ENCODE measurements at places on chromosomes 4 and X.

GRCh38 chr4:183407635-183408464 is 36.6 kb upstream of the CDKN2AIP start:
- no peak for DNase-seq

DNA sequence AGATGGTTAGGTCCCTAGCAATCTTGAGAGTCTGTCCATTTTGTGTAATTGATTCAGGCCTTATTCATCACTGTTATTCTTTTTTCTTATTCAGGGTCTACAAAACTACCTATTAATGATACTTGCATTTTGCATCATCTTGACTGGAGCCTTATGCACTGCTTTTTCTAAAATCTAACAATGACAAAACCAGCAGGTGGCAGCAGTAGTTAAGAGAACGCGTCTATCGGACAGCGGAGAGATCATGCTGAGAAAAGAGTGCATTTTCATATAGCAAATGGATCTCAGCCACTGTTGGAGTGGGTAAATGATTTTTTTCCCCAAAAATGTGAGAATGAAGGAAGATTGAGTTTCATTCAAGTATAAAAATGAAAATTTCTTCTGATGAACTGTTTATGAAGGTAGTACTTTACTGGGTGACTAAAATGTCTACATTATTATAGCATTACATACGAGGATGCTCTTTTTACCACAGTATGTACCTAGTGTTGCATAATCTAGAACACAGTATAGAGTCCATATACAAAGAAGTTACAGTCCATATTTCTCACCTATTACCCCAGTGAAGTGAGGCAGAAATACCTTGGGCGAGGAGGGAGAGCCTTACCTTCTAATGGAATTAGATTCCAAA is 43.2 kb downstream of the TMEM144 start:
- DNase-seq, result peak; percentile 27

DNA sequence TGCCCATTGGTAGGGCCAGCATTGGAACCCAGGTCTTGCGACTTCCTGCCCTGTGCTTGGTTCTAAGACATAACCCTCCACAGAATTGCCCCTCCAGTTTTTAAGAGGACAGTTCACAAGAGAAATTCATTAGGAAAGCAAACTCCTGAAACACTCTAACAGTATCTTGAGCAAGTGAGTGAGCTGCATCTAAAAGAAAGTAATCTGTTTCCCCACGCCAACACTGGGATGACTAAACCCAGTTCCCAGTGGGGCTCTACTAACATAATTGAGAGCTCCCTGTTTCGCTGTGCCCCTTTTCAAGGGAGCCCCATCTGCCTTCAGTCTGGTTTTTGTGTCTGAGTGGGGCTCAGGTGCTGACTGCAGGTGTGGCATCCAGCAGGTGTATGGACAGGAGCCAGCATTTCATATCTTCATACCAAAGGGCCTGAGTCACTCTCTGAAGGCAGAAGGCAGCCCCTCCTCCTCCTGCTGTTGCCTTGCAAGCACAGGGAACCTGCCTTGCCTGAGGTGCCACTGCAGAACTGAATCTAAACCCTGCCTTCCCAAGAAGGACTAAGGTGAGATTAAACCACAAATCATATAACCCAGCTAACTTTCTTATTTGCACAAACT is 8.0 kb downstream of the AMOT start:
- DNase-seq, result no peak

DNA sequence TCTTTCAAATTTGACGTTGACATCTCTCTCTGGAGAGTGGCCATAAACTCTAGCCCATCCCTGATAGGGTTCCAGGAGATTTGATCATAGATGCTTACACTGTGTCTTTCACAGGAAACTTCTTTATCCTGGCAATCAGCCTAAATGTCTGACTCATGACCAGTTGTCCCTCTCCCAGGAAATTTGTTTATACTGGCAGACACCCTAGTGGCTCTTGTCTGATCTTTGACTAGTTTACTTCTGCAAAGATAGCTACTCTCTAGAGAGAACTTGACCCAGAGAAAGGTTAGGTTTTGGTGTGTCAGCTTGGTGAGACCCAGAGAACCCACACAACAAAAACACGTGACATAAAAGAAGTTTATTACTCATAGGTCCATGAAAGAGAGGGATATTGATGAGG is 509.8 kb downstream of the CENPC start:
- no peak for DNase-seq

GRCh38 chrX:150616179-150616862 is 47.9 kb downstream of the MTM1 start:
- DNase-seq, result no peak

DNA sequence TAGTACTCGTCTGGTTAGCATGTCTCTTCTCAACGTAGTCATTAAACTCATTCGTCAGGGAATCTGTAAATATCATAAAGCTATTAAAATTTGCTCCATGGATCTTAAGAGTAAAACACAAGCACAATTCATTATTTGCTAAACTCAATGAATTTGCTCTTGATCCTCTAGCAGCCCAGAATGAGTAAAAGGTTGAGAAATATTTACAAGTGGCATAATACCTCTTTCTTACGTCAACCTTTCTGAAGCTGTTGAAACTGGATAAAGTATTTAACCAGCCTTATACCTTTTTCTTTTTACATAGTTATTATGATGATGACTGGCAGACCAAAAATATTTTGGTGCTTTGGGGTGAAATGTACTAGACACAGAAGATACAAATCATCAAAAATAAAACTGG is 66.9 kb downstream of the LUZP4 start:
- no peak for DNase-seq

DNA sequence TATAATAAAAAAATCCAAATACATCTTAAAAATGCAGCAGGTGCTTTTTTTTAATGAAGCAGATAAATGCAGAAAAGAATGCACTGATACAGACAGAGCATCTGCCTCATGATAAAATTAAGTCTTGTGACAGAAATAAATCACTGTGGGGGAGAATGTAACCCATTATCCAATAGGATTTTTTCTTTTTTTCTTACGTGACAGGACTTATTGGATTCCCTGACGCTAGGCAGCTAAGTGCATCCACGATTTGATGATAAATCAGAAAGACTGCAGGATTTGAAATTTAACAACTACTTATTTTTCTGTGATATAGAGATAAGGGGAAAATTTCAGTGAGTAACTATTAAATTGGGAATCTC is 110.6 kb upstream of the PPARGC1A start:
- DNase-seq, result no peak

GRCh38 chrX:11040996-11041395 is 70.1 kb upstream of the HCCS start:
- no peak for DNase-seq

GRCh38 chr4:105944540-105944939 is 49.3 kb downstream of the NPNT start:
- DNase-seq, result peak; percentile 29

GRCh38 chr4:113474017-113474416 is 287.5 kb downstream of the CAMK2D start:
- no peak for DNase-seq

- no peak for DNase-seq
Measured at GRCh38 chr4:8332891-8333331, 63.4 kb downstream of the HTRA3 start.

DNA sequence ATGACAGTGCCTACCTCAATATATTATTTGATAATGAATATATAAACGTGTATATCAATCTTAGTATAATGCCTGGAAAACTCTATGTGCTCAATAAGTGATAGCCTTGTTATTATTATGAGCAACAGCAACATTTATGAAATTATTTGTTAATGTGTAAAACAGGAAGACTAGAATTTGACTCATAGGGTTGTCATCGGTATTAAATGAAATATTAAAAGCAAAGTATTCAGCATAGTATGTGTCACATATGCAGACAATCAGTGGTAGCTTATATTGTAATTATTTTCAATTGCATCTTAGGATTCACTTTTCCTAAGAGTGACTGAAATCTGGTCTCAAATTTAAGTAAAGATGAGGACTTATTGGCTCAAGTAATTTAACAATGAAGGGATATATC is 24.6 kb downstream of the SPANXD start:
- DNase-seq, result no peak

DNA sequence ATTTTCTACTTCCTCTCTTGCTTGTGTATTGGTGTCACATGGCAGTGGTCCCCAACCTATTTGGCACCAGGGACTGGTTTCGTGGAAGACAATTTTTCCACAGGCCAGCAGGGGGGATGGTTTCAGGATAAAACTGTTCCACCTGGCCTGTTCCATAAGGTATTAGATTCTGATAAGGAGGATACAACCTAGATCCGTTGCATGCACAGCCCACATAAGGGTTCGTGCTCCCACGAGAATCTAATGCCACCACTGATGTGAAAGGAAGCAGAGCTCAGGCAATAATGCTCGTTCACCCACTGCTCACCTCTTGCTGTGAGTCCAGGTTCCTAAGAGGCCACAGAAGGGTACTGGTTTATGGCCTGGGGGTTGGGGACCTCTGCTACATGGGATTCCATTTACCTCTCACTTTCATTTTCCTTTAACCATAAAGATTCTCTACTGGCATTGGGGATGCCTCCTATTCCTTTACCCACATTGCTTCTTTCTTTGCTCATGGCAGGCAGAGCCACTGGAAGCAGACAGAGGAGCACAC is 38.1 kb downstream of the SEC31A start:
- DNase-seq, result no peak

DNA sequence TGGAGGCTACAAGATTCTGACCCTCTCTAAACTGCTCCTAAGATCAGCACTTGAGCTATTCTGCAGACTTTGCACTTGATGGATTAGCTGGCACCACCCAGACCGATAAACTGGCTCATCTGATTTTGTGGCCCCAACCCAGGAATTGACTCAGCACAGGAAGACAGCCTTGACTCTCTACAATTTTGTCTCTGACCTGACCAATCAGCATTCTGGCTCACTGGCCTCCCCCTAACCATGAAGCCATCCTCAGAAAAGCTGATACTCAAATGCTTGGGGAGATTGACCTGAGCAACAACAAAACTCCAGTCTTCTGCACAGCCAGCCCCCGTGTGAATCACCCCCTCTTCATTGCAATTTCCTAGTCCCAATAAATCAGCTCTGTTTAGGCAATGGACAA is 195.4 kb upstream of the PPP1R2C start:
- no peak for DNase-seq

DNA sequence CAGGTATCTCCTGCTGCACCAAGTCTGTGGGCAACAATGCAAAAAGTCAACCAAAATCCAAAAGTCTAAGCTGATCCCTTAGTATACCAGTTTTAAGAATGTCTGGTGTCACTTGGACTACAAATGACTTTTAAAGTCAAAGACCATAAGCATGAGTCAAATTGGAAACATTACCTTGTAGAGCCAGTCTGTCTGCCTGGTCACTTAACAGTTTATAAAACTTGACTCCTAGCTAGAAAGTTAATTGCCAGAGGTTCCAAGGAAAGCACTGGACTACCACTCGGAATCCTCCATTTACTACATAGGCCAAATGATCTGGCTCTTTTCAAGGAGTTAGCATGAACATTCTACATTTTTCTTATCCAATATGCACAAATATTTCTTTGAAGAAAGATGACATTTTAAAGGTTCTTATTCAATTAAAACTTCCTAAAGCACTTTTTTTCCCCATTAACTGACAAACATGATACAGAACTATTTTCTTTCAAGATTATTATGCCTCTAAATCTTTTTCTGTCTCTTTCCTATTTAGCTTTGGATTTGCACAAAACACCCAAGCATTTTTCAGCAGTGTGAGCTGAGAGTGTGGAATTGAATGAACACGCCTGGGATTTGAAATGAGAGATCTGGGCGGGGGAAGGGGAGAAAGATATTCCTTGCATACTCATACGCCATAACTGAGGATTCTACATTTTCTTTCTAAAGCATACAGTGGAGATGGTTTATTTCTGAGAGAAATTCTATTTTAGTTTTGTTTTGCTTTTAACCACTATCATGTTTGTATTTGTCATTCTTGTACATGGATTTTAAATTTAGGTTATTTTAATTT is 188.4 kb downstream of the SHROOM3 start:
- DNase-seq, result no peak

All from left cardiac atrium (tissue), 4 donors.